Naive thymus-derived CD4-positive, alpha-beta T cell (primary cell): ENCODE measurements at places on chromosomes 2 and 18.
A peak's percentile ranks its signal among the peaks of the same experiment; 100 is the strongest.

GRCh38 chr2:239263231-239263630 is 137.6 kb downstream of the HDAC4 start:
- peaks cover 96% of the 10 kb centered on the region for H3K4me1 ChIP-seq
- no peaks in the 10 kb centered on the region for H3K36me3 ChIP-seq
- no peaks in the 10 kb centered on the region for H3K27me3 ChIP-seq
- no peak overlapping the region for H3K27ac ChIP-seq

DNA sequence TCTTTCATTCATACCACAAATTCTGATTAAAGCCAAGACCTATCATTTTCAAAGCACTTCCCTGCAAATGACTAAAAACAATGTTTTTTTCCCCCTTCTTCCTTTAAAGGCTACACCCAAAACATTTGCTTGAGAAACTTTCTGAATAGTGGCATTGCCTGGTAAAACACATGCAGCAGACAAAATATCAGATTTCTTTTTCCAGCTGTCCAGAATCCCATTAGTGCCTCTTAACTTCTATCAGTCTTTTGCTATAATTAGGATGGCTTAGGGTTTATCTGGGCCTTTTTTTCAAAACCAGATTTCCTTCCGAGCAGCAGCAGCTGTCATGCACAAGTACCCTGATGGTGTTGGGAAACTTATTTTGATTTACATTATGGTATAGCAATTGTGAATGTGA is 50.6 kb downstream of the ALPK2 start:
- no peaks in the 10 kb centered on the region for H3K27me3 ChIP-seq
- H3K4me3 ChIP-seq: no peak overlapping the region
- no peaks in the 10 kb centered on the region for H3K4me1 ChIP-seq
- H3K36me3 ChIP-seq: no peaks in the 10 kb centered on the region
- no peak for DNase-seq
- H3K27ac ChIP-seq: no peak overlapping the region

DNA sequence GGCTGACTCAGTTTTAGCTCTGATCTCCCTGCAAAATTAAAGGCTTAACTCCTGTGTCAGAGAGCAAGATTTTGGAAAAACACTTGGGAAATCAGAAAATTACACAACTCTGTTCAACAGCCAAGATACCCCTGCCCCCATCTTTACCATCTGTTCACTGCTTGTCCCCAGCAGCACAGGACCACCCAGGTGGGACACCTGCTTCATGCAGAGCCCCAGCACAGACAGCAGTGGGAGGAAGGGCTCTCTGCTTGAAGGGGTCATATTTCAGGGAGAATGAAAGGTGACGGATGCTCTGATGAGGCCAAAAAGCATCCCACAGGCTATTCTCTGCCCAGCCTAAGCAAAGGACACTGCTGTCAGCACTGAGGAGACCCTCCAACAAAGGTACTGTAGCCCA is 584.6 kb upstream of the KLHL29 start:
- no peak overlapping the region for H3K27ac ChIP-seq
- no peak overlapping the region for H3K4me3 ChIP-seq
- no peak for DNase-seq
- H3K27me3 ChIP-seq: no peaks in the 10 kb centered on the region

GRCh38 chr2:88053296-88053695 is 2.3 kb downstream of the KRCC1 start:
- H3K27me3 ChIP-seq: no peaks in the 10 kb centered on the region
- peak overlapping the region; percentile 96 for H3K27ac ChIP-seq
- DNase-seq: no peak

DNA sequence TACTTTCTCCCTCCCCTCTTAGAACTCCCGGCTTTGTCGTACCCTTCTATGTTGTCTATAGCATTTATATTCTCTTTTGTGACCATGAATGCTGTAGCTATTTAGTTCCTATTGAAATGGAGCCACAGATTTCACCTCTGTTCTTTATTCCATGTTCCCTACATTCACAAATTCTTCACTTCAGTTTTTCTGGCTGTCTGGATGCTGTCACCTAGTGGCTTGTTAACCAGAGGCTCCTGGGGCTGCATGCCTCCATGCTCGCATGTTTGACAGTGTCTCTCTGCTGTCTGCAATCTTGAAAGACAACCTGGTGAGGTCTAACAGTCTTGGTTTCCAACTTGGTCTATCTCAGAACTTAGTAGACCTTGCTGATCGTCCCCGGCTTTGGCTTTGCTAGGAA is 48.2 kb downstream of the CFAP221 start:
- no peaks in the 10 kb centered on the region for H3K36me3 ChIP-seq
- H3K4me1 ChIP-seq: no peaks in the 10 kb centered on the region
- no peak for DNase-seq

DNA sequence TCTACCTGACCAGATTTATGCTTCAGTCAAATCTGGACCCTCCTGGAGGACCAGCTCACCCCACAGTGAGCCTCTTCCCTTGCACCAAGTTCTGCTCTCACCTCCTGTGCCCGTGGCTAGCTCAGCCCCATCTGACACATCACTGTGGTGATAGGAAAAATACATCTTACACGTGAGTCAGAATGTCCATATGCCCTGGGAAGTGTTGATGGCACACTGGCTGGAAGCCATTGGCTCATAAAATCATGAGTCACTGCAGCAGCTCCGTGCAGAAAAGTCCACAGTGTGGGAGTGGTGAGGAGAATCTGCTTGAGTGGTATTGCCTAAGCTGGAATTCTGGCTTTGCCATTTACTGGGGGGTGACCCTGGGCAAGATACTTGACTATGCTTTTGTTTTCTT is 42.6 kb upstream of the RAPGEF4 start:
- H3K4me1 ChIP-seq: peaks cover 19% of the 10 kb centered on the region
- no peaks in the 10 kb centered on the region for H3K27me3 ChIP-seq
- DNase-seq: no peak
- H3K27ac ChIP-seq: no peak overlapping the region
- no peaks in the 10 kb centered on the region for H3K36me3 ChIP-seq

DNA sequence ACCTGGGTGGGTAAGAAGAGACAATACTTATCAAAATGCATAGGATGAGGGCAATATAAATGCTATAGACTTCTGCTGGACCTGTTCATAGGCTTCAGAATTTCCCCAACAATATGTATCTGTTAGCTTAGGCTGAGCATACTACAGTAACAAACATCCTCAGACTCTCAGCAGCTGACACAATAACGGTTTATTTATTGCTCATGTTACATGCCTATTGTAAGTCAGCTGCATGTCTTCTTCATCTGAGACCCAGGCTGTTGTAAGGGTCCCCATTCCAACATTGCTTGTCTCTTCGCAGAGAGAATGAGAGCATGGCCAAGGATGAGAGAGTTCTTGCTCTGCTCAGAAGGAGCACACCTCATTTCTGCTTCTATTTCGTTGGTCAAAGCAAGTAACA is 150.7 kb downstream of the TMEM200C start:
- H3K4me3 ChIP-seq: no peak overlapping the region
- H3K27me3 ChIP-seq: no peaks in the 10 kb centered on the region
- H3K36me3 ChIP-seq: no peaks in the 10 kb centered on the region
- H3K4me1 ChIP-seq: no peaks in the 10 kb centered on the region
- no peak overlapping the region for H3K27ac ChIP-seq

GRCh38 chr2:121451398-121451797 is 79.3 kb upstream of the RNU4ATAC start:
- H3K27ac ChIP-seq: no peak overlapping the region
- no peak for DNase-seq
- H3K27me3 ChIP-seq: no peaks in the 10 kb centered on the region
- H3K4me3 ChIP-seq: no peak overlapping the region
- H3K36me3 ChIP-seq: peaks cover 28% of the 10 kb centered on the region
- H3K4me1 ChIP-seq: no peaks in the 10 kb centered on the region

DNA sequence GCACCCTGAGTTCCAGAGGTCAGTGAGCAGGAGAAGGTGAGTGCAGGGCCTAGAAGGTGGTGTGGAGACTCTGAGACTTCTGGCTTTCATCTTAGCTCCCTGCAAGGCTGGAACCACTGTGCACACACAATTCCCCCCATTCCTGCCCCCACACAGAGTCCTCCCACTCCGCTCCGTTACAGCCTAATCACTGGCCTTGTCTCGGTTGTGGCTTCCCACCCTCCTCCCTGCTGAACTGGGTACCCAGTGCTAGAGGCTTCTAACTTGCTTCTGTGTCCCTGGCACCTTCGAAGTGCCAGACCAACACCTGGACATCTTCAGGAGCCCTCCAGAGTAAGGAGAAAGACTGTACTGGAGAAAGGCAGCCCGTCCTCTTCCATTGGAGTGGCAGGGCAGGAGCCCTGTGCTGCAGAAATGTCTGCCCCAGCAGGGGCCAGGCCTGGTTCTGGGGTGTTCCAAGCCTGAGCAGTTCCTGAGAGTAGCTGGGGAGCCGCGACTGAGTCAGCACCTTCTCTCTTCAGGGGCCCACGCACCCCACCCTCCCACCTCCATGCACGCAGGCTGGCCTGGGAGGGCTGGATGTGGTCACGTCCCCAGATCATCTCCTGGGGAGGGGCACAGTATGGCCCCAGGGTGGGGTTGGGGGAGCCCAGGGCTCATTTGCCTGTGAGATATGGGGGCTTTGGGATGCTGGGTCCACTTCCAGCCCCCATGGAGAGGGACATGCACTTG is 23.4 kb downstream of the CROCC2 start:
- H3K4me3 ChIP-seq: no peak overlapping the region
- no peak overlapping the region for H3K27ac ChIP-seq
- no peaks in the 10 kb centered on the region for H3K4me1 ChIP-seq
- H3K27me3 ChIP-seq: no peaks in the 10 kb centered on the region
- no peaks in the 10 kb centered on the region for H3K36me3 ChIP-seq
